ENCODE measurements at places on chromosomes 6 and 20.

DNA sequence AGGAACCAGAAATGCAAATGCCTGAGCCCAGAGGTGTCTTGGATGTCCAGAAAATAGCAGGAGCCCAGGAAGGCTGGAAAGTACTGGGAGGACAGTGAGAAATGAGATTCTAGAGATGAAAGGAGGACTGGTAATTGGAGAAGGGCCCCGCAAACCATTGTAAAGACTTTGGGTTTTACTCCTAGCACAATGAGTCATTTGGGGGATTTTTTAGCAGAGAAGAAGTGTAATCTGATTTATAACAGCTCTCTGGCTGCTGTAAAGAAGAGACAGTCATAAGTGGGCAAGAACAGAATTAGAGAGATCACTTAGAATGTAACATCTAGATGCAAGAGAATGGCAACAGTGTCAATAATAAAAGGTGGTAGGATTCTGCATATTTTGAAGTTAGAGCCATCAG lies 40.2 kb downstream of the SLC35F1 start:
- DNase-seq: no peak

DNA sequence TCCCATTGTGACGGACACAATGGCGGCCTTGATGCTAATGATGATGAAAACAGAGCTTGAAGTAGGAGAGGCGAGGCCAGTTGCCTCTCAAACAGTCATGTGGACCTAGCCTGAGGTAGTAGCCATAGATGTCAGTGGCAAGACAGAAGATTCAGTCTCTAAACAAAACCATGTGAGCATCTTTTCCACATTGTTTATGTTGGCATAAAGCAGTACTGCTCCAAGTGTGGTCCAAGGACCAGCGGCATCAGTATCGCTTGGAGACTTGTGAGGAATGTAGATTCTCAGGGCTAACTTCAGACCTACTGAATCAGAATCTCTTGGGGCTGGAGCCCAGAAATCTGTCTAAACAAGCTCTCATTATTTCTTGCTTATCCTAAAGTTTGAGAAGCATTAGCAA lies 312.8 kb upstream of the JAG1 start:
- DNase-seq: peak; percentile 70

GRCh38 chr20:11445161-11445560 lies 472.5 kb upstream of the BTBD3 start:
- no peak for DNase-seq

GRCh38 chr6:148932731-148933130 lies 185.9 kb downstream of the UST start:
- peak; percentile 27 for DNase-seq

DNA sequence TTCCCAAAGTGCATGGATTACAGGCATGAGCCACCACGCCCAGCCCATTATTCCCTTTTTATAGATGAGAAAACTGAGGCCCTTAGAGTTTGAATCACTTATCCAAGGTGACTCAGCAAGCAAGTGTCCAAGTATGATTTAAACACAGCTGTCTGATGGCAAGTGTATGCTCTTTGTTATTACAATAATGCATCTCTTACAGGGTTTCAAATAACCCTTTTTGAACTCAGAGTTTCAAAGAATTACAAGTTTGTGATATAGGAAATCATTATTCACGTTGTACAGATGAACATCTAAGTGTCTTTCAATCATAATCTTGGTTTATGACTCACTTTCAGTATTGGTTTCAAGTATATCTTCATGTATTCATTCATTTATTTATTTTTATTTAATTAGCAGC lies 63.0 kb downstream of the CD83 start:
- no peak for DNase-seq

- peak; percentile 47 for DNase-seq
Observed at GRCh38 chr6:93787841-93788240, 368.5 kb upstream of the EPHA7 start.

- peak; percentile 70 for DNase-seq
Observed at GRCh38 chr6:113876695-113877094, 19.6 kb downstream of the MARCKS start.

DNA sequence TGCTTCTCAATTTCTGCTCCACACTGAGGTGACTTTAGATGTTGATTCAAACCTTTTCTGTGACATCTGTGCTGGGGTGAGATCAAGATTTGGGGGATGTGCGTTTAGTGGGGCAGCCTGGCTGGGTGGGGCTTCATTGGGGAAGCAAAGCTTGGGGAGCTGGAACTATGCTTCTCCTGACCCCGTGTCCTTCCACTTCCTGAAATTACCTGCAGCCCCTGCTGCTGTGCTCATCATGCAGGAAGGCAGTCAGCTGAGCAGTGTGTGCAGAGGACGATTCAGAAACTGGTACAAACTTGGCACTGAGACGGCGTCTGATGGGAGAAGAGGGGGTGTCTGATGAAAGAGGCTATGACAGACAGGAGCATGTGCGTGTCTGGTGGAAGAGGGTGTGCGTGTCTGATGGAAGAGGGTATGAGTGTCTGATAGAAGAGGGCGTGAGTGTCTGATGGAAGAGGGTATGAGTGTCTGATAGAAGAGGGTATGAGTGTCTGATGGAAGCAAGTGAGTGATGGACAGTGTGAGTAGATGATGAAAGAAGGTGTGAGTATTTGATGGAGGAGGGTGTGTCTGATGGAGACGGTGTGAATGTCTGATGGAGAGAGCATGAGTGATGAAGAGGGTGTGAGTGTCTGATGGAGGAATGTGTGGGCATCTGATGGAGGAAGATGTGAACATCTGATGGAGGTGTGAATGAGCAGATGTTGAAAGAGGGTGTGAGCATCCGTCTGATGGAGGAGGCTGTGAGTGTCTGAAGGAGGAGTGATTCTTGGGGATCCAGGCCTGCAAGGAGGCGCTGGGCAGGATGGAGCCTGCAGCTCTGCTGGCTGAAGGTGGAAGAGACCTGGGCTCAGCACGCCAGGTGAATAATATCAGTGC lies 103.4 kb downstream of the SYCP2 start:
- DNase-seq: no peak

- no peak for DNase-seq
Observed at GRCh38 chr6:37324131-37325033, 29.4 kb upstream of the RNF8 start.

- no peak for DNase-seq
Observed at GRCh38 chr6:7742223-7742785, 16.4 kb downstream of the BMP6 start.

GRCh38 chr6:149114167-149114566 lies 203.3 kb upstream of the TAB2 start:
- DNase-seq: no peak

- DNase-seq: peak; percentile 78
Observed at GRCh38 chr6:55882718-55883569, 7.6 kb upstream of the BMP5 start.

DNA sequence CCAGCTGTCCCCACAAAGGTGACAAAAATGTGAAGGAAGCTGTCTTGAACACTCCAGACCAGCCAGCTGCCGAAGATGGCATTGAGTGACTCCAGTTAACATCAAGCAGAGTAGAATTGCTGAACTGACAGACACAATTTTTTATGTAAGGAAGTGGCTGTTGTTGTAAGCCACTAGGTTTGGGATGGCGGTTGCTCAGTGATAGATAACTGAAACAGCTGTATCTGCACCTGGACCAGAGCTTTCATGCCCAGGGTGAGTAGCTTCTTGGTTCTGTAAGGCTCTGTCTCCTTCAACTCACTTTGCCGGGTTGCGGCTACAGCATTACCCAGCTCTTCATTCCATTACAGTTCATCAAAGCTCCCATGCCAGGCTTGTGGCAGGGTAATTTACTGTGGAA lies 49.7 kb upstream of the DDR1 start:
- no peak for DNase-seq

DNA sequence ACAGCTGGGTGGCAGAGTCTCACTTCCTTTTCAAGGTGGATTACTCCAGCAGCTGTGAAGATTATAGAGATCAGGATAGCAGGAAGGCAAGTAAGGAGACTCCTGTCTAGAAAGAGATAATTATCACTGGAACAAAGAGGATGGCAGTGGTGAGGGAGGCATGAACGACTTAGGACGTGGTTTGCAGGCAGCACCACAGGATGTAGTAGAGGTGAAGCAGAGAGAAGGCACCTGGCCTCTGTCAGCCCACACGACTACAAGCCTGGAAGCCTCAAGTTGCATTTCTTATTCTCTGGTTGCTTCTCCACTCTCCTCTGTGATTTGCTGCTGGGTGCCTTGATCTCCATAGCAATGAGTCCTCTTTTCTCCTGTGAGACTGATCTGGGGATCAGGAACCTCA lies 62.7 kb downstream of the TSHZ2 start:
- DNase-seq: no peak

GRCh38 chr20:24764794-24765202 lies 184.3 kb upstream of the CST7 start:
- no peak for DNase-seq

DNA sequence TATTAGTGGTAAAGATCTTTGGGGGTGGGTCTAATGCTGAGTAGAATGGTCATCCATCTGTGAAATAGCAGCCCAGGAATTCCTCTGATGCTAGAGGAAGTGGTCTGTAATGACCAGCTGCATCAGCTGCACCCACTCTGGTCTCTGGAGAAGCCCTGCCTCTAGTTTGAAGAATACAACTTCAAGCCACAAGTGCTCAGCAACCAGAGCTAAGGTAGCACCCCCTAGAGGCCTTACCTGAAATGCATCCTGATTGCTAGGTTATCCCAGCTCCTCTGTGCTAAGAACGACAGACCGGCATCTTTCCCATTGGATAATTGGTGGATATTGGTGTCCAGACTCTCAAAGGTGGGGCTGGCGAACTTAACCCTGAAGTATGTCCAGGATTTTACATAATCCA lies 58.2 kb downstream of the DNAH8 start:
- DNase-seq: no peak

DNA sequence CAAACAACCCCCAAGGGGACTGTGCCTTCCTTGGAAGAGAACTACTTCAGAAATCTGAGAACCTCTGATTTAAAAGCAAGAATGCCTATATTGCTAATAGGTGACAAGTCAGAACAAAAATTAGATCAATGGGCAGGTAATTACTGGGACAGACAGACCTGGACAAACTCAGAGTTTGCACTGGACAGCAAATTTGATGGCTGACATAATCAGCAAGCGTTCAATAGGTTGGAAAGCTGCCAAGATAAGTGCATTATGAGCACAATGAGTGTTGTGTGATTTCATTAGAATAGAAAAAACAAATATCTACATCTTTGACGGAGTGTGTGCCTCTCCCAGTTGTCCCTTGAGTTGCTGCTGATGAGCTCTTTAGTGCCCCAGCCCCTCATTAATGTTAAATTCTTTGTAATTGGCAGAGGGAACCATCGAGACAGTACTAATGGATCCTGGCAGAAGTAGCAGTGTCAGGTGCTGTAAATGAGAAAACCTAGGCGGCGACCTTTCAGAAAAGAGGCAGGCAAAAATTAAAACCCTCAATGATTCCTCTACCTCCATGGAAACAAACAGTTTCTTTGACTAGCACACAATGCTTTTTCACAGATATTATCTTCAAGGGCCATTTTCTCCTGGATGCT lies 116.5 kb upstream of the COL21A1 start:
- DNase-seq: no peak

- no peak for DNase-seq
Observed at GRCh38 chr6:1486387-1486786, 97.0 kb downstream of the FOXF2 start.

- DNase-seq: no peak
Observed at GRCh38 chr6:89679215-89680120, 40.9 kb upstream of the LYRM2 start.

GRCh38 chr20:51131811-51132210 lies 108.9 kb upstream of the KCNG1 start:
- DNase-seq: no peak

- no peak for DNase-seq
Observed at GRCh38 chr6:15378866-15379265, 133.0 kb downstream of the JARID2 start.

- peak; percentile 71 for DNase-seq
Observed at GRCh38 chr20:57346477-57346876, 4.6 kb upstream of the RAE1 start.

DNA sequence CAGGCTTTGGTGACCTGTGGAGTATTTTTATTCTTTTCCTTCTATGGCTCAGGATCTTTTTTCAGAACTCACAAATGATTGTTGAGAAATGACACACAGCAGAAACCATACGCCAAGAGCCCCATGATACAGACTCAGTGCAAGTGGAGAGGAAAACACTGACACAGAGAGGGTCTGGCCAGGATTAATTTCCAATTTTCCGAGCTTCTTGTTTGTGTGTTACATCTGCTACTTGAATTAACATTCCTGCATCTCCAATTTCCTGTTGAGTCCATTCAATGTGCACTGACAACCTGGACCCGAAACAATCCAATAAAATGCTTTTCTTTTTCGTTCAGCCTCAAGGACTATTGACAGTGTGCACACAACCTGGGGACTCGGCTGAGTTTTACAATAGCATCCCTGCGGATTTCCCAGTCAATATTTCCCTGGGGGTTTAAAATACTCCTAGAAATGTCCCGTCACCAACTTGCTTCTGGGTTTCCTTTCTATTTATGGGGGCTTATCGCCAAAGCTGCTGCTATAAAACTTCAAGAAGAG lies 4.9 kb upstream of the MLN start:
- DNase-seq: no peak

DNA sequence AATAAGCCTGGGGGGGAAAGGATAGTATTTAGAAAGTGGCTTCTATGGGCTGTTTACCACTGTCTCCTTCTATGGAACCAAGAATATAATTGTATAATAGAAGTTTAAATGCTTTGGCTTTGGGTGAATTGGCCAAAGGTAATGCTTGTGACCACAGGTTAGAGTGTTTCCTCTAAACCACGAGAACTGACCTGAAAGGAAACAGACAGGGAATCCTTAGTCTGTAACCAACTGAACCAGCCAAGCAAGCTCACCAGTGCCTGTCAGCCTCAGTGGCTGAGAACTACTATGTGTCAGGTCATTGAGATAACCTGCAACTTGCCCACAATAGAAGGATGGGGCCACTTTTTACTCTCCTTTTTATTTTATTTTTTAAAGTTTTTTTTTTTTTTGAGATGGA lies 47.9 kb upstream of the TXNDC5 start:
- DNase-seq: no peak

DNA sequence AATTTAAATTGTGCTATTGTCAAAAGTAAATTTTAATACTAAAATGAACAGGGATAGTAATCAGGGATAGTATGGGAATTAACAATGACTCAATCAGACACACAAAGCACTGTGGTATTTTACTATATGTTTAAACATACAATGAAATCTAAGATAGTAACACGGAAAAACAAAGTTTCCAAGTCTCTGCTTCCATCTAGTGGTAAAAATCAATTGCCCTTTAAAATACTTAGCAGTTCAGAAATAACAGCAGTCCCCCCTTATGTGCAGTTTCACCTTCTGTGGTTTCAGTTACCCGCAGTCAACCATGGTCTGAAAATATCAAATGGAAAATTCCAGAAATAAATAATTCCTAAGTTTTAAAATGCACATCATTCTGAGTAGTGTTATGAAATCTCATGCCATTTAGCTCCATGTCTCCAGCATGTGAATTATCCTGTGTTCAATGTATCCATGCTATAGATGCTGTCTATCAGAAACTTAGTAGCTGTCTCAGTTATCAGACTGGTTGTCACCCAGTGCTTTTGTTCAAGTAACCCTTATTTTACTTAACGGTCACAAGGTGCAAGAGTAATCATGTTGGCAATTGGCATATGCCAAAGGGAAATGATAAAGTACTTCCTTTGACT lies 58.5 kb downstream of the AHI1 start:
- DNase-seq: peak; percentile 49
